H9 (cell line): ENCODE measurements at places on chromosomes 7 and 10. TPM values are rescaled to one million over a fixed set of nuclear protein-coding genes. Genes with fewer than 3 reads are reported as not detected.

DNA sequence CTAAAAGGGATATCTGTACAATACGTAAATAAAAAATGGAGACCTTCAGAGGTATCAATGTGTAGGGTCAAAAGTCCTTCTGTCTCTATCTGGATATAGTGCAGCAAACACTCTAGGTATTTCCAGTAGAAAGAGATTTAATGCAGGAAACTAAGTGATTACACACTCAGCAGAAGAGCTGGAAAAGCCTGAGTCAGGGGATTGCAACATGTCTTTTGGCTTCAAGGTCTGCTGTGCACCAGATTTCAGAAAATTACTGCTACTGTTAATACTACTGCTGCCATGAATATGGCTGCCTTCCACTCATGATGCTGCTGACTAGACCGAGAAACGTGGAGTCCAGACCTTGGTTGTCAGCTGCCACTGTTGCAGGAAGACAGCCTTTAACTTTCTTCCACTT lies 94.9 kb upstream of the DLX6 start:
- DNase-seq: no peak

GRCh38 chr7:29208410-29209250 lies 14.1 kb downstream of the CHN2 start:
- DNase-seq: no peak

DUSP5 gene
- 29.3 and 29.4 TPM in 2 replicates for total RNA-seq

DNA sequence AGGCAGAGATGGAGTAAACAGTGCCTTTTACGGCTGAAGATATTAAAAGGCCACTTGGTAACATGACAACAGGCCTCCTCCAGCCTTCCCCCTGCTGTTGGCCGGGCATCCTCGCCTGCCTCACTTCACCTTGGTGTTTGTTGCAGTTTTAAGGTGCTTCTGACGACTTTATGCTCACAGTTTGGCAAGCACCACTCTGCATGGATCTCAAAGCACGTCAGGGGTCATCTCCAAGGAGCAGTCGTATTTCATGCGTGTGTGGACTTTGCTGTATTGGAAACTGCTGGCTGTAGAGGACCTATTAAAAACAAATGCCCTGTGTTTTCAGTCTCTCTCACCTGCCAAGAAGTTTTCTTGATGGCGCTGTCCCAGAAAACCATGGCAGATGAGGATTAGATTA lies 483.1 kb downstream of the RPS24 start:
- DNase-seq: peak; percentile 15

- DNase-seq: peak; percentile 43
Measured at GRCh38 chr7:98284335-98285036, 3.0 kb downstream of the BRI3 start.

- peak; percentile 78 for DNase-seq
Measured at GRCh38 chr7:51366930-51367613, 50.5 kb upstream of the COBL start.

DNA sequence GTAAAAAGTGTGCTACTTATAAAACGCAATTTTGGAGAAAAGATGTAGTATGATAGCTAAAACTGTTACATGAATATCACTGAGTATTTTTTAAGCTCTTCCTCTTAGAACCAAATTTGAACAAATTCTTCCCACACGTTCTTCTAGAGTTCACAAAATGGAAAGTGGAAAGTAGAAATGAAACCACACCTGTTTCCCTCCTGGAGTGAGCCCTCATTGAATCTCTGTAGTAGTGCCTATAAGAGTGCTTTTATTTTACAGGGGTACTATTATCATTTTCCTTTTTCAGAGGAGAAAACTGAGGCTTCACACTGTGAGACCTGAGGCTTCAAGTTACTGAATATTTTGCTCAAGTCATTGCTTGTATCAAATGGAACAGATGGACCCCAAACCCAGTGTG lies 393.0 kb downstream of the NRG3 start:
- DNase-seq: no peak

NPY gene
- not detected in 2 replicates for total RNA-seq

DNA sequence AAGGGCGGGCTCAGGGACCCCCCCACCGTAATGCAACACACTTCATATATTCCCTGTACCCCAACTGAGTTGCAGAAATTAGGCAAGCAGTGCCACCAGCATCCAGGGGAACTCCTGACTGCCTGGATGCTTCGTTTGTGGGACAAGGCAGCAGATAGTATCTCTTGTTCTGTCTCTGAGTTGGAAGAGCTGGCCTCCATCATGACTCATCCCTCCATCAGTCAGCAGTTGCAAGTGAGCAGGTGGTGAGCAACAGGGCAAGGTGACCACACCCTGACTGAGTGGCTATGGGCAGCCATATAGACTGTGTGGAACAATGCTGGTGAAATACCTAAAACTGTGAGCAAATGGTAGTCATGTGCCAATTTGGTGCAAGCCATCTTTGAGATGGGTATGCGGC lies 22.8 kb upstream of the ADAMTS14 start:
- DNase-seq: no peak

GRCh38 chr10:101241840-101242707 lies 12.8 kb upstream of the LBX1 start:
- DNase-seq: no peak

- DNase-seq: no peak
Measured at GRCh38 chr10:18418541-18419215, 232.7 kb downstream of the NSUN6 start.

DNA sequence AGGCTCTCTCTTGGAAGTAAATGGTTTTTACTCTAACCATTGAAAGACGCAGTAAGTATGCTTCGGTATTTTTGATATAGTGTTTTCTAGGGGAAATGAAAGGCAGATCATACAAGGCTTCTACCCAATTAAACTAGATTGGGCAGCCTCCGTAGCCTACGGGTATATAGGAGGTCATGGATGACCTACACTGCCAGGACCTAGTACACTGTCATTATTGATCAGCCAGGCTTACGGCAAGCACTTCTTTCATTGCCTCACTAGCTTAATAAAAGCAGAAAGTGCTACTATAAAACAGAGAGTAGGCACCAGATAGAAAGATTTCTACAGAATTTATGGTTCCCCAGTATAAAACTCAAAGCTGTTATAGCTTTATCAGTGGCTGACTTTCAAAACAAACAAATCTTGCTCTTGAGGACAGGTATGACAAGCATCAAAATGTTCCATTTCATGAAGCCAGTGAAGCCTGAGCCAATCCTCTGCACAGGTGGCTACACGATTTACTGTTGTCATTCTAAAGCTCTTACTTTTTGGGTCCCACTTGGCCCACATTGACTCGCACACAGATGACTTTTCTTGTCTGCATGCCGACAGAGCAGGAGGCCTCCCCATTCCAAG lies 358.1 kb downstream of the THSD7A start:
- no peak for DNase-seq

EN2 gene
- 0.07 and 0.15 TPM in 2 replicates for total RNA-seq

DNA sequence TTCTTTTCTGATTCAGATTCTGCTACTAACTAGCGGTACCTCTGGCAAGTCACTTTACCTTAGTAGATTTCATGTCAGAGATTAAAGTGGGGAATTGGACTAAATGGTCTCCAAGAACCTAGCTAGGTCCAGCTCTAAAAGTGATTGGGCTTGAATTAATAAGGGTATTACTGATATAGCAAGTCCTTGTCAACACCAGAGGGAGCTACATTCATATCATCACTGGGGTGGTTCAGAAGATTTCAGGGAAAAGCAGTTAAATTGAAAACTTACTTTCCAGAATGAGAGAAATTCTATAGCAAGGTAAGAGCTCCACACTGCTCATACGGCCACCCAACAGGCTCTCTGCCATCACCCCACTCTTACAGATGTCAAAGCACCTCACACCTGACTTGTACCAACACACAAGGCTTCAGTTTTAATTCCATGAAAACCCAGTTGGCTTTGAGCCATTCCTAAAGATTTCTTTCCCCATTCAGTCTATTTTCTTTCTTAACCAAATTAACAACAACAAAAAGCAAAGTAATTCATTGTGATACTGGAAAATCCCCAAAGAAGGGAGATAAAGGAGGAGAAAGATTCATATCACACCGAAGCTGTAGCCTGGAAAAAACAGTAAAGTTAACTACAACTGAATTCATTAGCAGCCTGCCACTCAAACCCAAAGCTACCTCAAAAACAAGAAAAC lies 38.0 kb upstream of the SPOCK2 start:
- DNase-seq: no peak
